Gastroesophageal sphincter (tissue), 4 donors: ENCODE measurements at places on chromosomes 1 and 21.
A peak's percentile ranks its signal among the peaks of the same experiment; 100 is the strongest.

DNA sequence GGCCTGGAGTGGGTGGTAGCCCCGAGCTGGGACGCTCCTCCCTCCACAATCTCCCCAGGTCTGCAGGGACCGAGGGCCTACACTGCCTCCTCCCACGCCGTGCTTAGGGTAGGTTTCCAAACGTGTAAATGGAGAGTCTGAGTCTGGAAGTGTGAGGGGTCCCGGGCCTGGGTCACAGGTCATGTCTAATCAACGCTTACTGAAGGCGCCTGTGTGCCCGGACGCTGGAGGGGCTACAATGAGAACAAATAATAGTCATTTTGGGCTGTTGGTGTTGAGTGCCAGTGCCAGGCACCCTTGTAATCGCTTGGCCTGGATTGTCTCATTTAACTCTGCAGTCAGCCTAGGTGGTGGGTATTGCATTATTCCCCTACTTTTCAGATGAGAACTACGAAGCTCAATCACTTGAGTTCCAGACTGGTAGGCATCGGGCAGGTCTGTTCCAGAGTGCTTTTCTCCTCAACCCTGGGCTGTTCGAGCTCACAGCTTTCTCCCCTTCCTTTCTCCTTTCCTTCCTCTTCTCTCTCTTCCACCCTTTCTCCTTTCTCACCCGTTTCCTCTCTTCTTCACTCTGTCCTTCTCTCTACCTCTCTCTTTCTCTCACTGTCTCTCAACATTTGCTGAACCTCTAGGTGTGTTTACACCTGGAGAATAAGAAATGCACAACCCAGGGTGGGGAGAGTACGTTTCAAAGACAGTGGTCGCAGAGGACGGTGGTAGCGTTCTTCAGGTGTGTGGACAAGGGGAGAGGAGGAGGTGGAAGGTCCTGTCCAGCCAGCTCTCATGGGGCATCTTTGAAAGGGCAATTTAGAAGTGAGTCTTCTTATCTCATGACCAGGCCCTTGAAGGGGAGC is 883 bp downstream of the SLC66A1 start:
- ATAC-seq = no peak
- H3K27ac ChIP-seq = peak overlapping the region; percentile 82
- H3K27me3 ChIP-seq = no peaks in the 10 kb centered on the region
- peak overlapping the region; percentile 87 for H3K4me3 ChIP-seq
- peaks cover 22% of the 10 kb centered on the region for H3K4me1 ChIP-seq

DNA sequence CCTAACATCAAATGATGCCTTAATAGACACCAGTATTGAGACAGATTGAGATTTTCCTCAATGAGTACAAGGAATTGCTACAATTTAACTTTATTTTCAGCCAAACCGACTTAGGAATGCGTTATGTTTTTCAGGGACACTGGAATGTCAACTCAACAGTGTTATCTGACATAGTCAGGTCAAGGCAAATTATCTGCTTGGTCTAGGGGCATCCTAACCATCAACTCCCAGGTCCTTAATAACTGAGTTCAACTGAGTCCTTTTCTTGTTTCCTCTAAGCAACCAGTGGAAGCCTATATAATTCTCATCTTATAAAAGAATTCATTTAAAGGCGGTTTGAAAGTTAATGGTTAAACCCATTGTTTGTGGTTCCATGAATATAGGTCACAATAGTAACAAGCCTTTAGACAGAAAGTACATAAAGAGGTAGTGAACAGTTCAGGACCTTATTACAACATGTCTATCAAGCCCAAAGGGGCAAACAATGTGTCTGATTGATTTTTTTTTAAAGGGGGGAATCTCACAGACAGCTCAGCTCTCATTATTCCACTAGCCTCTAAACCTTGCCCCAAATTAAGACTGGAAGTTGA is 32.3 kb upstream of the NR5A2 start:
- H3K27me3 ChIP-seq = peaks cover 7% of the 10 kb centered on the region
- no peak overlapping the region for H3K4me3 ChIP-seq
- ATAC-seq = no peak
- H3K4me1 ChIP-seq = no peaks in the 10 kb centered on the region

DNA sequence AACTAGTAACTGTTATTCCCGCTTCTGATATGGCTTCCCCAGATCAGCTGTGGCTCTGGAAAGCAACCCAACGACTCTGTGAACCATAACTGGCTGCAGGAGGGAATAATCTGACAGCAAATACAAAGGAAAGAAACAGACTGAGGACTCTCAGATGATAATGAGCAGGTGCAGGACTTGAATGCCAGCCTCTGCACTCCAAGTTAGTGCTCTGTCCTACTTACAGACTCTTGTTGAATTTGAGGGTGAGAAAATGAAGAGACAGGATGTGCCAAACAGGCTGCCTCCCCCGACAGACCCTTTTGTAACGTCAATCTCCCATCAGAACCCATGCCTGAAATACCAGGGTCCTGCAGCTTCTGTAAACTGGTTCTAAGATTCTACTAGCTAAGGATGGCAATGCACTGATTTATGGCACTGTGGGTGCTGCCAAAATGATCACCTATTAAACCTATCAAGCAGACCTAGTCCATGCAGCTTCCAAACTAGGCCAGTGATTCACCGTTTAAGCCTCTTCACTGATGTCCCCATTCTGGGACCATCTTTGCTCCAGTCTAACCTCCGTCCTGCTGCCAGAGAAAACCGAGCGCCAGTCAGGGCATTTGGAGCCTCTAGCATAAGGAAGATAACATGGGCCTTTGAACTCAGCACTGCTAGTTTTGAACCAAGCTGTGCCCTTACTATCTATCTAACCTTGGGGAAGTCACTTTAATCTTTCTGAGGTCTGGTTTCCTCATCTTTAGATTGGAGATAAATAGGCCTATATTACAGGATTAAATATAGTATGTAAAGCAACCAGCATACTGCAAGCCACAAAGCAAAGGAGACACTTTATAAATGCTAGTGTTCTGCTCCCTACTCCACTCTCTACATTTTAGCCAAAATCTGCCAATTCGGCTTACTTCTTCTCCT is 4.8 kb downstream of the MKNK1 start:
- H3K36me3 ChIP-seq = peaks cover 3% of the 10 kb centered on the region
- H3K4me1 ChIP-seq = peaks cover 63% of the 10 kb centered on the region
- H3K27me3 ChIP-seq = no peaks in the 10 kb centered on the region

DNA sequence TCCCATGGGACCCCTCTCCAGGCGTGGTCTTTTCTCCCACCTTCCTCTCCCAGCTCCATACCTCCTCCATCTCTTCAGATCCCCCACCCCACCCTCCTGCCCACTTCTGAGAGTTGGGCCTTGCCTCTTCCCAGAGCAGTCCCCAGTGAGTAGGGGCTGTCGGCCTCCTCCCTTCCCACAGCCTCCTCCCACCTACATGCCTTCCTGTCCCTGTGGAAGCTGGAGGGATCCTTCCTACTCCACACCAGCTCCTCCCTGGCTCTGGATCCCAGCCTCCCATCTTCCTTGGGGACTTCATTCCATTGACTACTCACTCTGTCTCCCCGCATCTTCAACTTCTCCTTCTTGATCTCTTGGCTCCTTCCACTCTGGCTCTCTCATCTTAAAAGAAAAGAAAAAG is 24.9 kb downstream of the KCNQ4 start:
- H3K27ac ChIP-seq = peak overlapping the region; percentile 50
- no peak overlapping the region for H3K4me3 ChIP-seq
- ATAC-seq = no peak
- no peaks in the 10 kb centered on the region for H3K36me3 ChIP-seq
- H3K27me3 ChIP-seq = no peaks in the 10 kb centered on the region

GRCh38 chr1:225654688-225655508 is 2.0 kb upstream of the ENAH start:
- peaks cover 54% of the 10 kb centered on the region for H3K4me1 ChIP-seq
- no peaks in the 10 kb centered on the region for H3K27me3 ChIP-seq
- H3K4me3 ChIP-seq = no peak overlapping the region
- peak overlapping the region; percentile 100 for H3K27ac ChIP-seq

DNA sequence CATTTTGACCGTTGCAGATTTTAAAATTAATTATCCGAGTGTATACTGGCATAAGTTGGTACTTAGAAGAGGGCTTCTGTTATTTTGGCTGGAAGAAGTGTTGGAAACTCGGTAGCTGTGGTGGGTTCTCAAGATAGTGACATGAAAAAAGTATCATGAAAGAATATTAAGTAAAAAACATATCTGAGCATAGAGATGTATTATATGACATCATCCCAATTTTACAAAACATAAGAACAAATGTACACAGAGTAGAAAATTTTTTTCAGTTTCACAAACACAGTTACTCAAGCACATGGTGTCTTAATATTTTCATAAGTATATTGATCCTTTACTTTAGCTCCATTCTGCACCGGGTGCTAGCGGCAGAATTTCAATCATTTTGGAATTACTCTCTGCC is 684 bp downstream of the IFI16 start:
- peak overlapping the region; percentile 82 for H3K27ac ChIP-seq
- peak overlapping the region; percentile 48 for H3K4me3 ChIP-seq
- ATAC-seq = no peak
- no peaks in the 10 kb centered on the region for H3K4me1 ChIP-seq

DNA sequence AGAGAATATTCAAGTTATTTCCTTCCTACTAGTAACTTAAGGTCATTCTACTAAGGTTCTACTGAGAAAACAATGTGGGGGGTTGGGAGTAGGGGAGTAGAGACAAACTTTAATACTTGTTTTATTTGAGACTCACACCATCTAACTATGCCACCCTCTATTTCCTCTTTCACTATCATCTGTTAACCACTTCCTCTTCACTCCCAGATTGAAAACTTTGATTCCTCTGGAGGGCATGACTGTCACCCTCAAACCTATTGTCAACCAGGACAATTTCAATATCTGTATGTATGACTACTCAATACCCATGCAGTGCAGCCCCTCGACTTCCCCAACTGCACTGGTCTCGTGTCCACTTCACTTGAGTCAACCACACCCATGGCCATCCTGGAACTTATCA is 165.6 kb upstream of the POGK start:
- no peaks in the 10 kb centered on the region for H3K4me1 ChIP-seq
- no peak for ATAC-seq
- no peak overlapping the region for H3K4me3 ChIP-seq
- H3K27me3 ChIP-seq = no peaks in the 10 kb centered on the region
- H3K27ac ChIP-seq = no peak overlapping the region

- no peak overlapping the region for H3K4me3 ChIP-seq
- H3K27me3 ChIP-seq = no peaks in the 10 kb centered on the region
- H3K36me3 ChIP-seq = no peaks in the 10 kb centered on the region
- H3K4me1 ChIP-seq = no peaks in the 10 kb centered on the region
These were observed 52.0 kb upstream of the TACSTD2 start for GRCh38 chr1:58629031-58629462.

- no peaks in the 10 kb centered on the region for H3K4me1 ChIP-seq
- no peak overlapping the region for H3K4me3 ChIP-seq
- no peaks in the 10 kb centered on the region for H3K36me3 ChIP-seq
- no peaks in the 10 kb centered on the region for H3K27me3 ChIP-seq
- H3K27ac ChIP-seq = no peak overlapping the region
- ATAC-seq = no peak
These were observed 56.7 kb downstream of the LRIG2 start for GRCh38 chr1:113129529-113130185.

DNA sequence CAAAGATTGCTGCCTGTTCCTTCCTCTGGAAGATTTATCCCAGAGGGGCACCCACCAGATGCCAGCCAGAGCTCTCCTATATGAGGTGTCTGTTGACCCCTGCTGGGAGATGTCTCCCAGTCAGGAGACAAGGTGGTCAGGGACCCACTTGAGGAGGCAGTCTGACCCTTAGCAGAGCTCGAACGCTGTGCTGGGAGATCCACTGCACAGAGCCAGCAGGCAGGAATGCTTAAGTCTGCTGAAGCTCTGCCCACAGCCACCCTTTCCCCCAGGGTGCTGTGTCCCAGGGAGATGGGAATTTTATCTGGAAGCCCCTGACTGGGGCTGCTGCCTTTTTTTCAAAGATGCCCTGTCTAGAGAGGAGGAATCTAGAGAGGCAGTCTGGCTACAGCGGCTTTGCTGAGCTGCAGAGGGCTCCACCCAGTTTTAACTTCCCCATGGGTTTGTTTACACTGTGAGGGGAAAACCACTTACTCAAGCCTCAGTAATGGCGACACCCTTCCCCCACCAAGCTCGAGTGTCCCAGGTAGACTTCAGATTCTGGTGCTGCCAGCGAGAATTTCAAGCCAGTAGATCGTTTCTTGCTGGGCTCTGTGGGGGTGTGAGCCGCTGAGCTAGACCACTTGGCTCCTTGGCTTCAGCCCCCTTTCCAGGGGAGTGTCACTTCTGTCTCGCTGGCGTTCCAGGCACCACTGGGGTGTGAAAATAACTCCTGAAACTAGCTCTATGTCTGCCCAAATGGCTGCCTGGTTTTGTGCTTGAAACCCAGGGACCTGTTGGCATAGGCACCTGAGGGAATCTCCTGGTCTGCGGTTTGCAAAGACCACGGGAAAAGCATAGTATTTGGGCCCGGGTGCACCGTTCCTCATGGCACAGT is 51.1 kb upstream of the PDC start:
- H3K4me3 ChIP-seq = no peak overlapping the region
- no peaks in the 10 kb centered on the region for H3K27me3 ChIP-seq
- ATAC-seq = no peak
- H3K4me1 ChIP-seq = no peaks in the 10 kb centered on the region
- no peaks in the 10 kb centered on the region for H3K36me3 ChIP-seq

DNA sequence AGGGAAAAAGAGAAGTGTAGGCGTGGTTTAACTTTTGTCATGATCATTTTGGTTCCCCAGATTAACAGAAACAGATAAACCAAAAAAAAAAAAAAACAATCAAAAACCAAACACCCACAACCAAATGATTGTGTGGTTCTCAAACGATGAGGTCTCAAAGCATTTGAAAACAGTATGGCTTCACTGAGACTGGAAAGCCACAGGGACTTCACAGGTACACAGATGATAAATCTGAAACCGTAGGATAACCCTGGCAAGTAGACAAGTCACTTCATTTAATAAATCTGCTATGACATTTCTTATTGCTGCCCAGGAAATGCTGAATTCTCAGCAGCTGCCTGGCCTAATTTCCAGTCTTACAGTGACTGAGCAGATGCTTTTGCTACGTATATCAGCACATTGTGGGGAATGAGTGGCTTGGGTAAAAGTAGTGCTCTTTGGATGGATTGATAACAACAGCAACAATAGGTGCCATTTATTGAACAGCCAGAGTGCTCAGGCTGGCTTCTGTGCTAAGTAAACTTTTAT is 6.1 kb downstream of the ST6GALNAC3 start:
- H3K4me1 ChIP-seq = no peaks in the 10 kb centered on the region
- no peak for ATAC-seq
- H3K27ac ChIP-seq = no peak overlapping the region
- no peaks in the 10 kb centered on the region for H3K27me3 ChIP-seq

DNA sequence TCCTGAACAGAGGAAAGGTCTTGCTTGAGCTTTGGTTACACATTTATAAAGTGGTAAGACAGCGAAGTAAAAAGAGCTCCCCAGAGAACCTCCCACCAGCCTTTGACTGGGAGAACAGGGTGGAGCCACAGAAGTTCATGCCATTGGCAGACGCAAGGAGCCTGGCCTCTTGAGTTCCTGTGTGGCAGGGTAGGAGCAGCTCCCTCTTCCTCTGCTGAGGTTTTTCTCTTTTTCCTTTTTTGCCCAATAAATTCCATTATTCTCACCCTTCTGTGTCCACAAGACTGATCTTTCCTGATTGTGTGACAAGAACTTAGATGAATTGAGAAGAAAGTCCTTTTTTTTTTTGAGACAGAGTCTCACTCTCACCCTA is 4.3 kb downstream of the THEM4 start:
- no peak for ATAC-seq
- H3K4me3 ChIP-seq = no peak overlapping the region
- H3K4me1 ChIP-seq = peaks cover under 1% of the 10 kb centered on the region
- no peaks in the 10 kb centered on the region for H3K27me3 ChIP-seq
